ENCODE measurements at places on chromosomes 5 and 9.

- DNase-seq: no peak
Observed at GRCh38 chr9:88809355-88810161, 181.7 kb upstream of the S1PR3 start.

GRCh38 chr5:42828671-42829070, 17.0 kb upstream of the SELENOP start:
- no peak for DNase-seq

- DNase-seq: no peak
Observed at GRCh38 chr5:170330568-170331054, 33.0 kb upstream of the LCP2 start.

GRCh38 chr9:86202338-86202882, 57.0 kb downstream of the C9orf153 start:
- DNase-seq: peak; percentile 3

GRCh38 chr5:36442796-36443195, 141.1 kb upstream of the RANBP3L start:
- DNase-seq: no peak

Measured in stimulated activated CD4-positive, alpha-beta T cell treated with anti-CD3 and anti-CD28 coated beads, Interleukin-12 subunit alpha, Interleukin-12 subunit beta, amount 100 ng/mL, for 4 hours (primary cell).